Central memory CD4-positive, alpha-beta T cell (primary cell): ENCODE measurements at places on chromosomes 2 and 18.

GRCh38 chr2:16664052-16664731 lies 1.4 kb downstream of the CYRIA start:
- DNase-seq = no peak

DNA sequence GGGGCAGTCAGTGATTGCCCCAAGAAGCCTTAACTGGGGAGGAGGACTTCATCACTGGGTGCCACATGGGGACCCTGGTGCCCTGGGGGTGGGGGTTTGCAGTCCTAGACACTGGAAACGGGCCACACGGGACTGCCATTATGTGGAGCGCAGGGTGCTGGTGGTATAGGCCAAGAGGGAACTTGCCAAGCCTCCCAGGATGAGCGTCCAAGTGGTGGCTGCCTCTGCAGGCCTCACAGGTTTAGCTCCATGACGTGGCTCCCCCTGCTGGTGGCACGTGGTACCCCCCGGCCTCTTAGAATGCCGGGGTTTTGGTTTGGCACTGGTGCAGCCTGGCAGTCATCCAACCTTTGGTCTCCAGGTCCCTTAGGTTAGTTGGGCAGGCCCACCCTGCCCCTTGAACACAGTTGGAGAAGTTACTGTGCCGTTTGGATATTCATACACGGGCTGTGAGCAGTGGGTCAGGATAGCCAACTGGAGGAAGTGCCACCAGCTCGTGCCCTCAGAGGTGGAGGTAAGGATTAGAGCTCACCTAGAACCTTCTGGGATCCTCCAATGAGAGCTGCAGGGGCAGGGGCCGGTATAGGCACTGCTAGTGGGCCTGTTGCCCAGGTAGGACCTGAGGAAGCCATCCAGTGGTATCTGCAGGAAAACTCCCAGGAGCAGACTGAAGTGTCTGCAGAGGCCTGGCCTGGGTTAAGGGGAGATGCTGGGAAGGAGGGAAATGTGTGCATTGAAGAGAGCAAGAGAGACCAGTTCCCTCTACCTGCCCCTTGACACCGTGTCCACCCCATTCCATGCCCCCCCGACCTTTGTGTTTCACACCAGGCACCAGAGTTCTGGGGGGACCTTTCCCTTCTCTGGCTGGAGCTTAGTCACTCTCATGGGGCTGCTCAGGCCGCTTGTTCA lies 5.7 kb downstream of the PTMA start:
- peak; percentile 85 for DNase-seq

- DNase-seq = no peak
Measured at GRCh38 chr2:70897203-70897976, 38.3 kb upstream of the ATP6V1B1 start.

GRCh38 chr2:239467281-239467955 lies 66.6 kb upstream of the HDAC4 start:
- no peak for DNase-seq

DNA sequence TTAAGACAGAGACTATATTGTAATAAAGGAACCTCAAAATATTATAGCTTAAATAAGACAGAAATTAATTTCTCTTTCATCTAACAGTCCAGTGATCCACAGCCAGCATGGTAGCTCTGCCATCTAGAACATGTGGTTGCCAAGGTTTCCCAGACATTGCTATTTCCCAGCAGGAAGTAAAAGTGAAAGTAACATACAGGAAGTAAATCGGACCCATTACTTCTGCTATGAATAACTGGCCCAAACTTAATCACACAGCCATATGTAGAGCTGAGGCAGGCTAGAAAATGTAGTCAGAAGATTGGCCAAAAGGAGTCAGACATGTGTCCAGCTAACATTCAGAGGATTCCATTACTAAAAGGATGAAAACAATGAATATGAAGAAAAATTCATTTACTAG lies 71.0 kb downstream of the NOL4 start:
- no peak for DNase-seq

- no peak for DNase-seq
Measured at GRCh38 chr18:12765126-12765525, 62.3 kb downstream of the PSMG2 start.

DNA sequence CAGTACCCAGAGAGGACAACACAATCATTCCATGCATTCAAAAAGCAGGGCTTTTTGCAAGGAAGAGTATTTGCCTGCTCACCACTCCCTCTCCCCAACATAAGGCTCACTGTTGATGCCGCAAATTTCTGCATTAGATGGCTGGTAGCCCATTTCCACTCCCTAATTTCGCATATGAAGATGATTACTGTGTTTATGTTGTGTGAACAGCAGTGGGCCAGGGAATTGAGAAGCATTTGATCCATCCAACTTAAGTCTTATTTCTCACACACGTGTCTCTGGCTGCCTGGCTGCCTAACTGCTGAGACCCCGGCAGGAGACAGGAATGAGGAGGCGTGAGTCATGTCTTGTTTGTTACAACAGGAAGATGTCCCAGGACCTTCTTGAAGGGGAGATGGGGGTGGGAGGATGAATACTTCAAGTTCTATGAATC lies 294.1 kb downstream of the ALK start:
- DNase-seq = no peak

- no peak for DNase-seq
Measured at GRCh38 chr2:134727385-134727784, 8.6 kb upstream of the TMEM163 start.

DNA sequence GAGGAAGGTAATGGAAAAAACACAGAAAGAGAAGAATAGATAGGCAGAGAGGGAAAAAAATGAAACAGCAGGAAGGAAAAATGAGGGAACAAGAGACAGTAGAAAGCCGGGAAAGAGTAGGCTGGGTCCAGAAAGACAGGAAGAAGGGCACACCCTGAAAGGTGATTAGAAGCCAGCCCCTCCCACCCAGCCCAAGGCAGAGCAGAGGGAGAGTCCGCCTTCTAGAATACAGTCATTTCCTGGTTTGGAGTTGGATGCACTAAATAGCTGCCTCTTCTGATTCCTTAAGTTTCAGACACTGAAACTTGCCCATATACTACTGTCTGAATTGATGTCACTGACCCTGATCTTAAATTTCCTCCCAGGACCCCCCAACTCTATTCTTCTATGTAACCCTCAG lies 17.9 kb upstream of the DSG3 start:
- DNase-seq = no peak

GRCh38 chr2:163338270-163338669 lies 397.5 kb downstream of the FIGN start:
- no peak for DNase-seq

- DNase-seq = no peak
Measured at GRCh38 chr2:120278901-120279300, 26.2 kb downstream of the RALB start.

DNA sequence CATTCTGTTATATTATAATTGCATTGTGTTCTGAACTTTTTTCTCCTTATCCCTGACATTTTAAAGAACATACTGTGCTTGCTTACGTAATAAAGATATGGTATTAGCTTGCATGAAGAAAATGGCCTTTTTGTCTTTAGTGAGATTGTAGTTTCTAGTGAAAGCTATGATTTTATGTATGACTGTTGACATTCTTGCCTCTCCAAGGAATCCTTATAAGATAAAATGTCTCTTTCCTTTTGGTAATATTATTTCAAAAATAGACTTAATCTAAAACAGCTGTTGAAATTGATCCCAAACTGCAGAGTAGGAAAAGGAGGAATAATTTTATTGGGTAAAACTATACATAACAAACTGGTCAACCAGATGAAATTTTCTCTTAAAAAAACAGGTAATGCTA lies 40.8 kb upstream of the CCDC102B start:
- DNase-seq = no peak

- DNase-seq = no peak
Measured at GRCh38 chr2:240933966-240934700, 28.0 kb downstream of the CROCC2 start.

DNA sequence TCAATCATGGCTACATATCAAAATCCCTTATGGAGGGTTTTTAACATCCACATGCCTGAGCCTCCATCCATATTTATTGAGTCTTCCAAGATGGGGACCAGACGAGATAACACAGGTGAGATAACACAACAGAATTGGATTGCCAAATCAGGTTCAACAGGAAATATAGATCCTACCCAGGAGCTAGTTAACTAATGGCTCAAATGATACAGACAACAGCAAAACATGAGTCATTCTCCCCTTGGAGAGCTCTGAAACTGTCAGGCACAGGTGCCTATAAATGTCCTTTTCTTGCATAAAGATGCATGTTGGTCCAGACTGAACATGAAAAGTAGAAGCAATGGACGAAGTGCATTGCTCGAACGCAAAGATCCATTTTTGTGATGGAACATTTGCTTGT lies 202.2 kb downstream of the CDH20 start:
- no peak for DNase-seq
